Activated naive CD8-positive, alpha-beta T cell treated with anti-CD3 and anti-CD28 coated beads for 36 hours (primary cell): ENCODE measurements at places on chromosomes 16 and 17.

DNA sequence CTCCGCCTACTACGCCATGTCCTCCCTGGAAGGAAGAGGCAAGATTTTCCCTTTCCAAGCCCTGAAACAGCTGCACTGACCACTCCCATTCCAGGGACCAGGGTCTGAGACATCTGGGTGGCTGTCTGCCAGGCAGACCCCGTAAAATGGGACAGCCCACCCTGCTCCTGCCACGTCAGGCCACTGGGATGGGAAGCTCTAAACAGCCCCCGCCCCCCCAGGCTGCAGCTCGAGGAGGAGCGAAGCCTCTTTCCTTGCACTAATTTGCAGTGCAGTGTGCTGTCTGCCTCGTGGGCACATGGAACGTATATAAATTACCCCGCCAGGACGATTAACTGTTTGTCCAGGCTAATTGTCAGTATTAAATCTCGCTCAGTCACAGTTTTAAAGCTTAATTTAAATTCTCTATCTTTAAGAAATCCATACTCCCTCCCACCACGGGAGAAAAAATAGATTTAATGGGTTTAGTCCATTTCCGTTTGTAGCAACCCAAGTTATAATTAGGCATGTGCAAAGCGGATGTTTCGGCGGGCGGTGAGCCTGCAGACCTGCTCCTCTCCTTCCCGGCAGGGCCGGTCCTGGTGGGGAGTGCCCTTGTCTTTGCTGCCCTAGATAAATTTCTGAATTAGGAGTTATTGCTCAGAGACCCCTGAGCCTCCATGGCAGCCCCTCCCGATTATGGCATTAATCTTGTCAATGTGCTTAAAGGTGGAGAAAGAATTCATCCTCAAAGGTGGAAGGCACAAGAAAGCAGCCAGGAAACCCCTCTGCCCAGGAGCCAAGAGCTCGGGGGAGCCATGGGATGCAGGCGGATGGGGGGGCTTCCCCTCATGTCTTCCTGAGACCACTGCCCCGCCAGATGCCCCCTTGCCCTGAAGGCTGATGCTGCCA is 268.0 kb upstream of the TNRC6C start:
- DNase-seq = no peak

- peak; percentile 45 for DNase-seq
Measured at GRCh38 chr16:27245276-27246172, 23.0 kb downstream of the NSMCE1 start.

DNA sequence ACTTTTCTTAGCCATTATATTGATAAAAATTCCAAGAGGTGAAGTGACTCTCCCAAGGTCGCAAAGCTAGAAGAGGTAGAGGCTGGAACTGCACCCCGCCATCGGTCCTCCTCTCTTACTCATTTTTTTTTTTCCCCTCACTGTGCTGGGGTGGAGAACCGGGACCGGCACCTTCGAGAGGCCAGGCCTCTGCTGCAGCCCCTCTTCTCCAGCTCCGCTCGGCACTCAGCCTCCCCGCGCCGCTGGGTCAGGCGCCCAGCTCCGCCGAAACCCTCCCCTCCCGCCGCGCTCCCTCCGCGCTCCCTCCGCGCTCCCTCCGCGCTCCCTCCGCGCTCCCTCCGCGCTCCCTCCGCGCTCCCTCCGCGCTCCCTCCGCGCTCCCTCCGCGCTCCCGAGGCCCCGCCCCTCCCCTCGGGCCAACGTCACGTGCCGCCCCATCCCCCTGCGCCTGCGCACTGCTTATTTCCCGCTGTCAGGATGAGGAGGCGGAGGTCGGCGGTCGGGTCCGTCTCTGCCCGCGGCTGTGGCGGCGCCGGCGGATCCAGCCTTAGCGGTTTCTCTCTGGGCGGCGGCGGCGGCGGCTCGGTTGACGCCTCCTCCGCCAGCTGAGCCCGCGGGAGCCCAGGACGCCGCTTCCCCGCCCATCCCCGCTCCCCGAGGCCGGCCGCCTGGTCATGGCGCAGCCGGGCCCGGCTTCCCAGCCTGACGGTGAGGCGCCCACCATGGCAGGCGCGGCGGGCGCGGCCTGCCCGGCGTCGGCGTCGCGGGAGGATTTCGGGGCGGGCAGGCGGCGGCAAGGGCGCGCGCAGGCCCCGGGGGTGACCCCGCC is at the start of gene RABEP1:
TSS of gene RABEP1 (plus strand) at position 471 of the 828 bp plus-strand sequence. CDS start at position 674, 203 bp downstream.
- peak; percentile 96 for DNase-seq

DNA sequence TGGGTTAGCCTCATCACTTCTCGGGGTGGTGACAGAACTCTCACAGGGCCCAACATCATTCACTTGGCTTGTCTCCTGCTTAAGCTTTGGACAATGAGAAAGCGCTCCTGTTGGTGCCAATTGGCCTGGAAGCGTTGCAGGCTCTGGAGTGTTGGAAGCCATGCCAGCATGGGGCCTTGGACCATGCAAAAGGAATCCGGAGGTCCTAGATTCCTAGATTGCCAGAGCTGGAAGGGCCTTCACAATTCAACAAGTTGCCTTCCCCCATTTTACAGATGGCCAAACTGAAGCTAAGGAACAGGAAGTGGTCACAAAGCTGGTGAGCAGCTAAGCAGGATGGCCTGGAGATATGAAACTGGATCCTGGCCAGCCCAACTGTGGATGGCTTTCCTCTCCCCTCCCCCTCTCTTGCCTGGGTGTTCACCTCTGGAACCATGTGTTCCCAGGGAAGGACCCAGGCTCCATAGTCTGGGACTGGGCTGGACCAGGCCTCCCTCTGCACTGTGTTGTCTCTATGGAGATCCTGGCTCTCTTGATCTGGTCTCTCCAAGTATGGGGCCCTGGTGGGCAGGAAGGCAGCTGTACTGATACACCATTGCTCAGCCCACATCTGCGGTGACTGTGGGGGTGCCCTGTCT is 6.0 kb upstream of the IGFBP4 start:
- DNase-seq = no peak

- DNase-seq = no peak
Measured at GRCh38 chr17:17343160-17343735, 40.1 kb downstream of the NT5M start.

- DNase-seq = peak; percentile 65
Measured at GRCh38 chr16:86664522-86665318, 86.4 kb downstream of the FOXL1 start.

DNA sequence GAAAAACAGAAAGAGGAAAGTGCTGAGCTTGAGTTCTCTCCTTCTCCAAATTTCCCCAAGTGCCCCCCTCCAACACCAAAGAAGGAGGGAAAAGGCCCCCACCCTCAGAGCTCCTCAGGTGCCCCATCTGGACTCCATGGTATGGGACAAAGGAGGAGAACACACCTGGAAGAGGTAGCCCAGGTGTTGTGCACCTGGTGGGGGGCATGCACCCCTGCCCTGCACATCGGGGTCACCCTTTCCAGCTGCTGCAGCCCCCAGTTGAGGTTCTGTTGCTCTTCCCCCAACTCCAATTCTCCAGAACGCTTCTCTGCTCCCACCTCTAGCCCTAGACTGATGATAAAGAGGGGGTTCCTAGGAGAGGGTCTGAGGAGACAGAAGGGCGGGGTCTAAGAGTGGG is 3.0 kb upstream of the COL1A1 start:
- DNase-seq = no peak

- no peak for DNase-seq
Measured at GRCh38 chr16:58495521-58496331, 4.2 kb upstream of the NDRG4 start.

GRCh38 chr17:65556910-65557348 is 4.5 kb downstream of the AXIN2 start:
- DNase-seq = no peak

DNA sequence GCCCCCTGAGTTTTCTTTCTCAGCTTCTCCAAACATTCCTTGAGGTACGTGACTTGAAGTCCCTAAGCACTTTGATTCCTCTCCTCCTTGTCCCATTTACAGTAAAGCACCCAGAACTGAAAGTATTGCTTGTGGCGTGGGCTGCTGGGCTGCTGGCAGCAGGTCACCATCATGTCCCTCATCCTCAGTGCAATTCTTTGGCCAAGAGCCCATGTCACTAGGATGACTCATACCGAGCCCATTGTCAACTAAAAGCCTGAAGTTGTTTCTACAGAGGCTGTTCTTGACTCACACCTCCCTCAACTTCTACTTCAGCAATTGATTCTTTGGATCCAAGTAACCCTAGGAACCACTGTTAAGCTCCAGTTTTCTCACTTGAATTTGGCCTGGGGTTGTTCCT is 54.3 kb downstream of the KPNA2 start:
- DNase-seq = no peak

DNA sequence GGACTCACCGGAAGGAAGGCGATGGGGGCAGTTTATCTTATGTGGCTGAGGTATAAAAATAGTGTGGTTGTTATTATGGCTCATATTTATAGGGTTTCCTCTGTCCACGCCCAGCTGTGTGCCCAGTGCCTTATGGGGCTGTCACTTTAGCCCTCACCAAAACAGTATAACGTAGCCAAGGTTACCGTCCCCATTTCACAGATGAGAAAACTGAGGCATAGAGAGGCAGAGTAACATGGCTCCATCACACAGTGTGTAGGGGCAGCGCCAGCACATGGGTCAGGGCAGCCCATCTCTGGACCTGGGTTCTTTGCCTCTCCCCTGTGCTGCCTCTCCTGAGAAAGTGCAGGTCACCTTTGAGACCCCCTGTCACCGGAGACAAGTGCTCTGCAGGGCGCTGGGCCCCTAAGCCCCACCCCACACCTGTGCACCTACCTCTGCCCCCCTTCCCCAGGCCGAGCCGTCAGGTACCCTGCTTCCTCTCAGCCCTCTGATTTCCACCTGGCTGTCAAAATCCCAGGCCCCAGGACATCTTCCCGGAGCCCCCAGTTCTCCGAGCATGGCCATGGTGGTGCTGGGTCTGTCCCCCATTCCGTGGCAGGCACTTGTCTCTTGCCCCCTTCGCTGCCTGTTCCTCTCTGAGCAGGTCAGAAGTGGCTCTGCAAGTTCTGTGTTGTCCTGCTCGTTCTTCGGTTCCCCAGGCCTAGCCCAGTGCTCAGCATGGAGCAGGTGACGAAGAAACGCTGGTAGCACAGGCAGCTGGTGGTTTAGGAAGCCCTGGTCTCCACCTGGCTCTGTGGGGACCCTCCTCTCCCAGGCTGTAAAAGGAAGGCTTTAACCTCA is 7.2 kb downstream of the KIAA0513 start:
- no peak for DNase-seq

- DNase-seq = no peak
Measured at GRCh38 chr17:13157656-13158055, 139.8 kb upstream of the ELAC2 start.

DNA sequence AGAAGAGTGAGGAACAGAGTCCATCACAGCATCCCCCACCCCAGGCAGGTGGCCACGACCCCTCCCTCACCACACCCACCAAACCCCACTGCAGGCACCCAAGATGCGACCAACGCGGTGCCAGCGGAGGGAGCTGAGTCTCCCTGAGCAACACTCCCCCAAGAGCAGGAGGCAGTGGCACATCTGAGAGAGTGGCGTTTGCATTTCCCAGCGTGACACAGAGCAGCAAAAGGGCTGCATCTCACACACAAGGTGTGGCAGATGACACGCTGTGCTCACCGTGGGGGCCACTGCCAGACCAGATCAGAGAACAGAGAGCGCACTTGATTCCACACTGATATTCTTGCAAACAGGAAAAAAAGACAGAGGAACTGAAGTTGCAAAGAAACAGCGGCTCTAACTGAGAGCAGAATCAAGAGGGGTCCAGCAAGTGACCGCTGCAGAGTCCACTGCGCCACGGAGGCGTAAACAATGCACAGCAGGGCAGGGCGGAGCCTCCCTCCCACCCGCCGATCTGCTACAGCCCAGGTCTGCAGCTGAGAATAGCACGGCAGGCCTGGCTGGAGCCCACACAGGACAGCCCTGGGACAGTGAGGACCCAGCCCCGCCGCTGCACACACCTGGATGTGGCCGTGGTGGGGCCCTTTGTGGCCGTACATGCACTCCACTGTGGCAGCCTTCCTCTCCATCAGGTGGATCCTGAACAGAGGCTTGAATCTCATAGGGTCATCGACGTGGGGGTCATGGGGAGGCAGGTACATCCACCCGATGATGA is 26.0 kb upstream of the C16orf95 start:
- DNase-seq = no peak
